Erythroblast (primary cell): ENCODE measurements at places on chromosomes 5 and 9.

- DNase-seq, result no peak
Measured at GRCh38 chr9:12666813-12667212, 26.4 kb upstream of the TYRP1 start.

DNA sequence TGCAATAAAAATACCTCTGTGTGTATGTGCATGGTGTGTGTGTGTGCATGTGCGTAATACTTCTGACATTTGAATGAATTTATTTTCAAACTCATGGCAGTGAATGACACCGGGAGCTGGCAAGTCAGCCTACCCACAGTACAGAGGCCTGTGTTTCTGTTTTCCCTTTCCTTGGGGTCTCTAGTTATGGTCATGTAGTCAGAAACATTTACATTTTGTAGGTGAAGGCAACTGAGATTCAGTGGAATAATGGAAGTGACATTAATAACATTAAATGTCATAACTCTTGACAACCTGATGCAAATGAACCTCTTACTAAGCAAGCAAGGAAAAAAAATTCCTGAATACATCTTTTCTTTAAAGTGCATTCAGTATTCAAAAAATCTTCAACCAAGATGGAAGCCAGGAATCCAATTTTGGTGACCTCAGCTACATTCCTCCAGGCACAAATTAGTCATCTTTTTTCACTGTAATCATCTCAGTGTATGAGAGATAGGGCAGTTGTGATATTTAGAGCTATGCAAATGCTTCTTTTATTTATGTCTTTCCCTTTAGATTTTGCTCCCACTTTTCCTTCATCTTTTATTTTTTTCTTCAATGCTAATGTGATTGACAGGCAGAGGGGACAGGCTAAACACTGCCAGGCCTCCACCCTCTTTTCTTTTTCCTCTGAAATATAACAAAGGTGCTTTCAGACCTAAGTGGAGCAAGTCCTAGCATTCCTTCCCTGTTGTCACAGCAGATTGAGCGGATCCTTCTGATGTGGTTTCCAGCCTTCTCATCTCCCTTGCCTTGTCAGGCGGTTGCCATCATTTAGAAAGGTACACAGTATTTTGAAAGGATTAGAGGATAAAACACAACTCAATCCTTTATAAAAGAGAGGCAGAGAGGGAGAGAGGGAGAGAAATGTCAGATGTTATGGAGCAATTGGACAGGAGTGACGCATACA lies 569.8 kb upstream of the ADAMTS16 start:
- no peak for DNase-seq

DNA sequence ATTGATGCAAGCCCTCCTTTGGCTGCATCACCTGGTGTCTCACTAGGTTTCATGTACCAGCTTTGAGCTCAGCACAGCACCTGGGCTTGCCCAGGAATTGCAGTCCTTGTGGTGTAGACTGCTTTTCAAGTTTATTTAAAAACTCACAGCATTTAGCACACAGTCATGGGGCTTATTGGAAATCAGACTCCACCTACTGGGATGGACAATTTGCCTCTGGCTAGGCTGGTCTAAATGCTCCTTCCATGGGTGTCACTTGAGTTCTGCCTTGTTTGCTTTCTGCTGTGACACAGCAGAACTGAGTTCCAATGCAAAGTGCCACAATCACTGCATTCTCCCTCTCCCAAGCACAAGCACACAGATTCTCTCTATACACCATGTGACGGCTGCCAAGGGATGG lies 453.3 kb downstream of the GABRG2 start:
- no peak for DNase-seq

DNA sequence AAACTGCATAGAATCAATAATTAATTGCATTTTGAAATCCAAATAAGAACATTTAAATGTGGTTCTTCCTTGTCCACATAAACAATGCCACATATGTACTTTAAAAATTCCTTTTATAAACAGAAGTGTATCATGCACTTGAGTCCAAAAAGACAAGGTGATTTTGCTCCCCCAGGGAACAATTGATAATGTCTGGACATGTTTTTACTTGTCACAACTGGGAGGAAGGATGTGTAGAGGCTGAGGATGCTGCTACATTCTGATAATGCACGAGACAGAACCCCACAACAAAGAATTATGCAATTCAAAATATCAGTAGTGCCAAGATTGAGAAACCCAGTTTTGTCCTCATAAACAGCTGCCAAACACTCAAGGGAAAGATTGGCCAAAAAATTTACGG lies 181.1 kb upstream of the ISL1 start:
- no peak for DNase-seq

DNA sequence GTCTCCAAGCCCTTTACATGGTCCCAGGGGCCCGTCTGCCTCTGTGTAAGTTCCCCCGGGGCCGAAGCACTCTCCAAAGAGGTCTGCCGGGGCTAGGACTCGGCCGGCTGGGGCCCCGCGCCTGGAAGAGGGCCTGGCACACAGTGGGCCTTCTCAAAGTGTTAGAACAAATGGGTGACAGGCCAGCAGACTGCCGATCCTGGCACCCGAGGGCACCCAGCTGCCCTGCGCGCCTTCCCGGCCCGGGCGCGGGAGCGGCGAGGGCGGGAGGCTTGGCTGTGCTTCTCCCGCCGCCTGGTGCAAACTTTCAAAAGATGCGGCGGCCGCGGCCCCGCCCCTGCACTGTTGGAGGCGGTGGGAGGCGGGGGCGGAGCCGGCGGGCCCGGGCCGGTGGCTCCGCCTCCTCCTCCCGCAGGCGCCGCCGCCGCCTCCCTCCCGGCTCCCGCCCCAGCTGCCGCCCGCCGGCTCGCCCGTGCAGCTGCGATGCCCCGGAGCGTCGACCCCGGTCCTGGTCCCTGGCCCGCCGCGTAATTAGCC lies at the start of gene NEURL1B:
Gene NEURL1B, plus strand, starts transcription at position 442 of the 537 bp plus-strand sequence. CDS start 144 bp downstream, outside the sequence.
- peak; percentile 62 for DNase-seq

GRCh38 chr9:68755752-68756151 lies 50.7 kb downstream of the PIP5K1B start:
- peak; percentile 50 for DNase-seq

- no peak for DNase-seq
Measured at GRCh38 chr9:82513242-82513751, 524.7 kb downstream of the SPATA31D1 start.

DNA sequence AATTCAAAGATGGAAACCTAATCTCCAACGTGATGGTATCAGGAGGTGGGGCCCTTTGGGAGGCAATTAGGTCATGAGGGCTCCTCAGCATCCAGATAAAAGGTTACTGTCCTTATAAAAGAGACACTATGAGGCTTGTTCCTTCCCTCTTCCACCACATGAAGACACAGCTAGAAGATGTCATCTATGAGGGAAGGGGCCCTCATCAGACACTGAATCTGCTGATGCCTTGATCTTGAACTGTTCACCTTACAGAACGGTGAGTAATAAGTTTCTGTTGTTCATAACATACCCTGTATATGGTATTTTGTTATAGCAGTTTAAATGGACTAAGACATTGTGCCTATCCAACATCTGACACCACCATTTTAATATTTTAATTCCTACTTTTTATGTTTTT lies 19.7 kb upstream of the CCNH start:
- DNase-seq, result no peak

- no peak for DNase-seq
Measured at GRCh38 chr5:110354311-110354710, 372.2 kb downstream of the TMEM232 start.

DNA sequence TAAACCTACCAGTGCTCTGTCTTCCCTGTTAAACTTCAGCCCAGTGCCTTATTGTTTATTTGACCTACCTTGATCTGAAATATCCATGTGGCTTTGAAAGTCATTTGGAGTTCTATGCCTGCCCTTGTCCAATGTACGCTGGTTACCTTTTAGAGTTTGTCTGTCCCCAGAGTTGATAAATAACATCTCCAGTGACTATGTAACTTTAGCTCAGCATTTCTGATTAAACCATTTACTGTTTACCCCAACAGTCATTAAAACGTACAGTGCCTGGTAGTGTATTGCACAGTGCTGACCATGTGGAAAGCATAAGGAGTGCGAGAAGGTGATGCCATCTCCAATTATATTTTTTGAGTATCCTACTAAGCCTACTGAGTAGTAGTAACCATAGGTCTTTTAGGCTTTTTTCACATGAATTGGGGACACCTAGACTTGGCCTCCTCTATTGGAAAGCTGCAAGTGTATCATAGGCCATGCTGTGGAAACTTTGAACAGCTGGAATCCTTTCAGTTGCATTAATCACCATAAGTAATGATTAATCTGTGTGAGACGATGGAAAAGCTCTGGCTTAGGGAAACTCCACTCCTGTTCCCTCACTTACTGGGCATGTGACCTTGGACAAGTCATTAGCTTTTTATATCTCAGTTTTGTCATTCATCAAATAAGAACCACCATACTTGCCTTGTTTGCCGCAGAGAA lies 93.5 kb downstream of the MAST4 start:
- no peak for DNase-seq

GRCh38 chr5:78253201-78253600 lies 41.3 kb downstream of the AP3B1 start:
- DNase-seq, result no peak

DNA sequence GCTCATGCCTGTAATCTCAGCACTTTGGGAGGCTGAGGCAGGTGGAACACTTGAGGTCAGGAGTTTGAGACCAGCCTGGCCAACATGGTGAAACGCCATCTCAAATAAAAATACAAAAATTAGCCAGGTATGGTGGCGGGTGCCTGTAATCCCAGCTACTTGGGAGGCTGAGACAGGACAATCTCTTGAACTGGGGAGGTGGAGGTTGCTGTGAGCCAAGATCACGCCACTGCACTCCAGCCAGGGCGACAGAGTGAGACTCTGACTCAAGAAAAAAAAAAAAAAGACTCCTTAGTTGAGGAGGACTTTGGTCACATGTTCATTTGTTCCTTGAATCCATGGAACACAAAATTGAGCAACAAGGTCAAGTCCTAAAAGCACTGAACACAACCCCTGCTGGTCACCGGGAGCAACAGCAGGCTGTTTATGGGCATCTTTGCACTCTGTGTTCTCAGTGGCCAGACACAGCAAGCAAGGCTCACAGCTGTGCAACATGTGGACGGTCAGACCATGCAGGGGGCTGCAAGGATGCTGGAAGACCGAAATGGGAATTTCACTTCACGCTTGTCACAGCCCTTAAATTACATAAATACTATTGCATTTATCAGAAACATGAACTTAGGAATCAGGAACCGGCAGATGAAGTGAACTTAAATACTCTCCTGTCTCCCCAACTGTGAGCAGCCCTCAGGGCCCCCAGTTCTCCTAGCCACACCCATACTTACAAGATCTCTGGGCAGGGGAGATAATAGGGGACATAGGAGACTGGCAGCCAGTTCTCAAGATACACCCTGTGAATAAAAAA lies 2.8 kb downstream of the GBGT1 start:
- peak; percentile 97 for DNase-seq

GRCh38 chr5:169869066-169869465 lies 111.2 kb downstream of the INSYN2B start:
- DNase-seq, result no peak

DNA sequence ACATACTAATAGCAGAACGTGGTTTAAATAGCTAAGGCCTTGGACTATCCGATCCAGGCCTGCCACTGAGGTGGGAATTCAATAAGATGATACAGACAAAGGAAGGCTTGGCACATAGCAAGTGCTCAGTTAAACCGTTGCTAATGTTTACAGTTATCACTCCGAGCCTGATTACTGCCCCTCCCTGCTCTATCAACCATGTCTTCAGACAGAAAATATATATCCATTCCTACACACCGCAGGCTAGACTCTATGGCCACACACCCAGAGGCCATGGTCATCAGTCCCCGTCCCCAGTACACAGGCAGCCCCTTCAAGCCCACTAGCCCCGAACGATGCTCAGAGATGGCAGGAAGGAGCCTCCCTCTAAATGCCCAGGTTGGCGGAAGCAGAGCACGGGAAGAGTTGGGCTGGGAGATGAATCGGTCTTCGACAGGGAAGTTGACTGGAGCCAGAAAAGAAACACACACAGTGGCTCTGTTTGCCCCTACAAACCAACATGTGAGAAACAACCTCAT lies 49.7 kb upstream of the STXBP1 start:
- DNase-seq, result no peak

DNA sequence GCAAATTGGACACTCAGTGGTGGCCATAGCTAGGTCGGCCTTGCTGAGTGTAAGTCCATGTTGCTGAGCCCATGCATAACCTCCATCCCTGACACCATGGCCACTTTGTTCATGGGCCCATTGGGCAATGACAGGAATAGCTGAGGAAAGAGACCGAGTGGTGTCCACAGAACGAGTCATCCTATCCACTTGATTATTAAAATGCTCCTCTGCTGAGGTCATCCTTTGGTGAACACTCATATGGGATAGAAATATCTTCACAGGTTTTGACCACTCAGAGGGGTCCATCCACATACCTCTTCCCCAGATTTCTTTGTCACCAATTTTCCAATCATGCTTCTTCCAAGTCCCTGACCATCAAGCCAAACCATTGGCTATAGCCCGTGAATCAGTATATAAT lies 63.6 kb downstream of the PPIC start:
- DNase-seq, result no peak

- DNase-seq, result peak; percentile 64
Measured at GRCh38 chr5:58751222-58751837, 168.5 kb downstream of the RAB3C start.

DNA sequence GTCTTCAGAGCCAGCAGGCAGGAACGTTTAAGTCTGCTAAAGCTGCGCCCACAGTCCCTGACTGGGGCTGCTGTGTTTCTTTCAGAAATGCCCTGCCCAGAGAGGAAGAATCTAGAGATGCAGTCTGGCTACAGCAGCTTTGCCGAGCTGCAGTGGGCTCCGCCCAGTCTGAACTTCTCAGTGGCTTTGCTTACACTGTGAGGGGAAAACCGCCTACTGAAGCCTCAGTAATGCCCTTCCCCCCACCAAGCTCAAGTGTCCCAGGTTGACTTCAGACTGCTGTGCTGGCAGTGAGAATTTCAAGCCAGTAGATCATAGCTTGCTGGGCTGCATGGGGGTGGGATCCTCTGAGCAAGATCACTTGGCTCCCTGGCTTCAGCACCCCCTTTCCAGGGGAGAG lies 78.4 kb downstream of the SREK1 start:
- no peak for DNase-seq

GRCh38 chr5:71865665-71866320 lies 146.7 kb downstream of the CARTPT start:
- DNase-seq, result no peak

- DNase-seq, result no peak
Measured at GRCh38 chr5:77642738-77643653, 4.5 kb upstream of the OTP start.

GRCh38 chr9:34123682-34124081 lies 2.8 kb downstream of the DCAF12 start:
- DNase-seq, result peak; percentile 54

GRCh38 chr5:7015586-7016256 lies 302.5 kb downstream of the TENT4A start:
- no peak for DNase-seq

DNA sequence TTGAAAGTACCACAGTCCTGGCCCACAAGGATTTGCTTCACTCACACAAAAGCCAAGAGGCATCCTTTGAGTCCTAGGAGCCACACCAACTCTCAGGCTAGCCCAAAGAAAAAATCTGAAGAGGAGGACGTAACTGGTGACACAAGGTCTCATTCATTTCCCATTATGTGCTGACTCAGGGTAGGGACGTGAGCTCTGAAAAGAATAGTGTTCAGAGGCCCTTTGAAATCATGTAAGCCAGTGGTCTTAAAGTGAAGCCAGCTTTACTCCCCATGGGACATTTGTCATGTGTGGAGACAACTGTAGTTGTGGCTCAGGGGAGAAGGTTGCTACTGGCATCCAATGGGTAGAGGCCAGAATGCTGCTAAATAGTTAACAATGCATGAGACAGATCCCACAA lies 332.4 kb downstream of the KCTD16 start:
- DNase-seq, result no peak

- no peak for DNase-seq
Measured at GRCh38 chr5:55601204-55601618, 66.4 kb upstream of the PLPP1 start.
